ENCODE measurements at places on chromosomes 4 and X. TPM values are rescaled to one million over a fixed set of nuclear protein-coding genes. Genes with fewer than 3 reads are reported as not detected.

Gene IQSEC2
- 26.1 TPM for total RNA-seq

GRCh38 chrX:8139716-8140115, 31.4 kb downstream of the VCX2 start:
- no peak for DNase-seq

- DNase-seq: no peak
Measured at GRCh38 chr4:27594922-27595321, 734.3 kb downstream of the STIM2 start.

Gene RNF212
- total RNA-seq: 2.5 TPM

DNA sequence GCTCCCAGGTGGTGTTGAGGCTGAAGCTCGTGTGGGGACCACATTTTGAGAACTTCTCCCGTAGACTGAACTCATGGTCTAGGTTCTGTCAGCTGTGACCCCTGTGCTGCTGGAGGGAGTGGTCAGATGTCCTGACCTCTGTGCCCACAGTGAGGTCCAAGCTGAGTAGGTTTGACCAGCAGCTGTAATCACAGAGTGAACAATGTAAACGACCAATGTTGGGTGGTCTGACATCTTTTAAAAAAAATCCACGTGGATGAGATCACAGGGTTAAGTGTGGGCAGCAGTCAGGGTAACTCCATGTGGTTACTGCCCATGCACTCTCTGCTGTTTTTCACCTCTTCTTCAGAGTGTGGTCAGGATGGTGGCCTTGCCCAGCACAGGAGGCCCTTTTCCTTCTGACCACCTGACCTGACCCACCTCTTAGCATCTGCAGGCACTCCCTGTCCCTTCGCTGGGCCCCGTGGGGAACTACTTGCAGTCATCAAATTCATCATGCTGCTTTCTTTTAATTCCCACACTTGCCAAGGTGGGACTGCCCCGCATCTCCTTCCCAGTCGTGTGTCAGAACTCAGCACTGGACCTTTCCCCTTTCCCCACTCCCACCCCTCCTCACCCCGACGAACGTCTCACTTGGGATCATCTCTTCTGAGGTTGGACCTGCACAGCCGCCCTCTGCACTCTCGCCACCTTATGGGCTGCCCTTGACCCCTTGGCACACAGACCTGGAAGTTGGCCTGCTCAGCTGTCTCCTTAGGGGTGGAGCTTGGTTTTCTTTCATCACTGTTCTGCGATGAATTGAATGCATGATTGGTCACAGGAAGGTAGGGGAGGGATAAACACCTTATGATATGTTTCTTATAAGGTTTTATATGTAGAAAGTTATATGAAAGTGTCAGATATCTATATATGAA, 120.1 kb downstream of the PTTG2 start:
- no peak for DNase-seq

Gene MTMR8
- total RNA-seq: 6.9 TPM

GRCh38 chr4:98399915-98400314, 138.7 kb downstream of the RAP1GDS1 start:
- no peak for DNase-seq

DNA sequence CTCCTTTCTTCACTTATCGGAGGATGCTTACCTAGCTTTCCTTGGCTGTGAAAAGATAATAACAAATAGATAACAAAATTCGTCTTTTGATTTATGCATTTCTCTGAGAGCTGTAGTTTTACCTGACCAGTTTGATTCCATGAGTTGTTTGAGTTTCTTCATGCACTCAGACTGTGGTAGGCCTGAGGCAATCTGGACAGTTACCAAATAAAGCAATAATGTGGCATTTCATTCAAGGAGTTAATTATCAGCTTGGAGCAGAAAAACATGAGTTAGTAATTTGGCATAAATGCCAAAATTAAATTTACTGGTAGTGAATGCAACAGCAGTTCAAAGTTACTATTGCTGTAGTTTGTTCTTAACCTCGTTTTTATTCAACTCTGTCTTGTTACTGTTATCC, 53.5 kb downstream of the FABP2 start:
- no peak for DNase-seq

DNA sequence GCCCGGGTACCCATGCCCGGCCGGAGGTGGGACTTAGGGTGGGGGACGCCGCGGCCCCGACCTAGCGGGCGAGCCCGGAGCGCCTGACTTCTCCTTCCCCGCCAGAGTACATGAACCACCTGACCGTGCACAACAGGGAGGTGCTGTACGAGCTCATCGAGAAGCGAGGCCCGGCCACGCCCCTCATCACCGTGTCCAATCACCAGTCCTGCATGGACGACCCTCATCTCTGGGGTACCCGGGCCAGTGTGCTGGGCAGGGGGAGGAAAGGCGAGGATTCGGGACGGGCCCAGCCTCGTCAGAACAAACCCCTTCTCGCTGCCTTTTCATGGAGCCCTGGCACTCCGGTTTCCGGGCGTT, 622 bp downstream of the TAFAZZIN start:
- DNase-seq: peak; percentile 79

- no peak for DNase-seq
Measured at GRCh38 chr4:99038213-99038612, 42.7 kb downstream of the METAP1 start.

Gene CITED1
- total RNA-seq: not detected

- DNase-seq: no peak
Measured at GRCh38 chr4:37628977-37629609, 57.1 kb downstream of the RELL1 start.

Gene THAP9
- 3.5 TPM for total RNA-seq

Gene GAB1
- total RNA-seq: 48.9 TPM

DNA sequence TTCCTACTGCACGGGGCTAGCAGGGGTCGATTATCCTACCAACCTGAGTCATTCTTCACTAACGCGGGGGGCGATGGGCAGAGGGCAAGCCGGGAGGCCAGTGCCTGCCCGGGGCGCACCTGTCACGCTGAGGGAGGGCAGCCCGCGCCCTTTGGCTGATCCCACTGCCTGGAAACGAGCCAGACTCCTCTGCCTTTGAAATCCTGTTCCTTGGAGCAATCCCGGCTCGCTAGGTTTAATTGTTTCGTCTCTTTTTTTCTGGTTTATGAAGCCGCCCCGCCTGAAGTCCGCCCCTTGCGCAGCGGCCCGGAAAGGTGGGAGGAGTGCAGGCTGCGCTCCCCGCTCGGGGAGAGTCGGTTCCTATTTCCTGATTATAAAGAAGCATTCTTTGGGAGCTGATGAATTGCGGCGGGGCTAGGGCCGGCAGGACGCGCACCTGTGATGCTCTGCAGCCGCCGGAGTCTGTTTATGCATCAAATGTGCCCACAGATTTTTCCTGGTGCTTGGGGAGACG, 484.2 kb downstream of the BCOR start:
- DNase-seq: peak; percentile 46

DNA sequence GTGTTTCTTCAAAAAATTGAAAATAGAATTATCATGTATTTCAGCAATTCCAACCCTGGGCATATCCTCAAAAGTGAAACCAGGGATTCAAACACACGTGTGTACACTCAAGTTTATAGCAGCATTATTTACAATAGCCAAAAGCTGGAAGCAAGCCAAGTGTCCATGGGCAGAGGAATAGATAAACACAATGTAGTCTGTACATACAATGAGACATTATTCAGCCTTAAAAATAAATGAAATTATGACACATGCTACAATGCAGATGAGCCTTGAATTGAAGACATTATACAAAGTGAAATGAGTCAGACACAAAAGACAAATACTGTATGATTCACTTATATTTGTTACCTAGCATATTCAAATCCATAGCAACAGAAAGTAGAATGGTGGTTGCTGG, 853.4 kb downstream of the STIM2 start:
- DNase-seq: no peak

Gene HTT-AS
- total RNA-seq: not detected

GRCh38 chr4:44522761-44523445, 74.3 kb upstream of the KCTD8 start:
- no peak for DNase-seq

- no peak for DNase-seq
Measured at GRCh38 chr4:125084608-125085007, 230.1 kb upstream of the FAT4 start.

Gene NWD2
- total RNA-seq: 0.22 TPM

GRCh38 chrX:154431341-154431740, 2.9 kb downstream of the ATP6AP1 start:
- no peak for DNase-seq

DNA sequence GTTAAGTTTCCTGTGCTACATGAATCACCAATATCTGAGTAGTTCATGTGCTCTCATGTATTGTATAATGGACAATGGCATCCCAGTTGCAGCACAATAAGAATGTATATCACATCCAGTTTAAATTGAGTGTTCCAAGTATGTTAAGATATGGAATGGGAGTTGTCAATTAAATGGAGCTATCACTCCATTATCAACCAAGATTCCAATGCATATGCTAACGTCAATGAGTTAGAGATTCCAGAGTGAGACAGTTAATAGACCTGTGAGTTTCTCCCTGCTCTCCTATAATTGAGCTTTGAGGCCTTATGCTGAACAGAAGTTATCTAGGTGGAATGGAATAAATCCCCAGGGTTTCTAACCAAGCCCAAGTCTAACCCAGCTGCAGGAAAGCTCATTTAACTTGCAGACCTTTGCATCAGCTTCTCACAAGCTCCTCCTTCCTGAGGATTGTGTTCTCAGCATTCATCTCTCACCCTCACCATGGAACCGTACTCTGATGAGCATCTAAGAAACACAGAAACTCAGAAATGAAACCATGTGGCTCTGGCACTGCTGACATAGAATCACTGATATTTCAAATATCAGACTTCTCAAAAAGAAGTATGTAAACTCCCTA, 84.8 kb downstream of the TIGD2 start:
- no peak for DNase-seq

DNA sequence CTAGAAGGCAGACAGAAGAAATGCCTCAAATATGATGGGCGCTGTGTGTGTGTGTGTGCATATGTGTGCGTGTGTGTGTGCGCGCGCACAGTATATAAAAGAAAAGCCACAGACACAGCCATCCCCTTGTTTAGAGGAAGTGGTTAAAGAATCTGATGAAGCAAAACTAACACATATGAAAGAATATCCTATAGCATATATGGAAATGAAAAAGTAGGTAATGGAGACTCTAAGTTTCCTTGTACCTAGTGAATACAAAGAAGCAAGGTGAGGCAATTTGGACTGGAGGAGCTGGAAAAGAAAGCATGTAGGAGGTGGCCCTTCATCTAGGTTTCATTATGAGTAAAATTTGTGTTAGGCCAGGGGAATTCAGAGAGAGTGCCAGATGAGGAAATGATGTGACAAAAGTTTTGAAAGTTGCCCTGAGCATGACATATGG, 58.6 kb upstream of the MCF2 start:
- DNase-seq: no peak

Gene XAGE1B
- not detected for total RNA-seq

GRCh38 chrX:1231850-1232465, 19.5 kb upstream of the CRLF2 start:
- no peak for DNase-seq

GRCh38 chrX:42025861-42026260, 102.5 kb upstream of the CASK start:
- DNase-seq: no peak

Gene TLR1
- total RNA-seq: 1.2 TPM

DNA sequence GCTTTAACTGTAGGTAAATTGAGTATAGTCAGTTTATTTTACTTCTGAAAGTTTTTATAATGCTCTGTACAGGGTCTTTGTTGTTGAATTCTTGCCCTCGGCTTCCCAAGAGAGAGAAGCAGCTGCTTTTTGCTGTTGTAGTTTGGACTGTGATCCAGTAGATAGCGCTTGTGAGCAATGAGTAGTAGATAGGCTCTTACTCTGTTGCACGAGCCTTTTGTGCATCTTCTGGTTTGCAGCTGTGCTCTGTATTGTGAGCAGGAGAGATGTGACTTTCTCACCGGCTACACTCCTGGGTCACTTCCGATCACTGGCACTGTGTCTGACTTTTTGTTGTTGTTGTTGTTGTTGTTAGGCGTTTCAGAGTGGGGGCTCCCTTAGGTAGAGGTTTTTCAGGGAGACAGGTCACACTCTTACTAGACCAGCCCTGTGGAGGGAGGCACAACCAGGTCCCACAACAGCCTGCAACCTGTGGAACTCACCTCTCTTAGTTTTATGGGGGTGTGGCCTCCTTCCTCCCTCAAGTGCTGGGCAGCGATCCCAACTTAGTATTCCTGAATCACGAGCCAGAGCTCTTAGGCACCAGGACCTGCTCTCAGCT, 822.1 kb upstream of the GALNTL6 start:
- DNase-seq: no peak

- DNase-seq: no peak
Measured at GRCh38 chr4:64598066-64598465, 188.8 kb upstream of the TECRL start.

DNA sequence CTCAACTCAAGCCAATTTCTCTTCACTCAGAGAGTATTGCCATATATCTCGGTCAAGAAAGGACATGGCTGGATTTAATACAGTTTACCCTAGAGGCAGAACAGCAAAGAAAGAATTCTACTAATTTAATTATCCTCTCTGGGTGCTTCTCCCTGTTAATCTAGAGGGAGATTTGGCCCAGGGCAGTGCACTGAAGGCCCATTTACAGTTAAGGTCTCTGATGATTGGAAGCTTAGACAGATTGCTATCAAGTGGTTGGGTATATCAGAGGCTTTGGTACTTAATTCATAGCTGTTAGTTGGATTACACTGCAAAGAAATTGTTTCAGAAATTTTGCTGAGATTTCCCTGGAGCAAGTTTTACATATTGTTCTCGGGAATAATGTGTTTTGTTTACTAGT, 4.6 kb upstream of the CNKSR2 start:
- DNase-seq: no peak

GRCh38 chr4:40581254-40582140, 48.2 kb downstream of the RBM47 start:
- no peak for DNase-seq

DNA sequence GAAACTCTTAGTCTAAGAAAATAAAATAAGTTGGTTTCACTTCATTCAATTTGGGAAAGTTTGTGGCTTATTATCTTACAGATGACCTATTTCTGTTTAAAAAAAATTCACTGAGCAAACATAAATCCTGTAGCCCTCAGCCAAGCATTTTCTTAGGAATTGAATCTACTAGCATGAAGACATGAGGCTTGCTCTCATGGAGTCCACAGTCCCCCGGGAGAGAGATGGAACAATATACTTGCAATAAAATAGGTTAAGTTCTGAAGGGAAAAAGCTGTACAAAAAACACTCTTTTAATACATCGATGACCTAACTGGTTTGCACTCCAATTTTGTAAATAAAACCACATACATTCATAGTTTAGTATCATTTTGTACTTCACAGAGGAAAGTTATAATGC, 642.6 kb upstream of the FAM241A start:
- DNase-seq: no peak

All from colonic mucosa (tissue), 4 donors.